A549 treated with dexamethasone at 1 μM for 4 hours (cell line): ENCODE measurements at places on chromosomes 7 and 10. TPM values are rescaled to one million over a fixed set of nuclear protein-coding genes. Genes with fewer than 3 reads are reported as not detected.

Gene GIMAP7
- not detected in 5 replicates for total RNA-seq

Gene FOXI2
- total RNA-seq: not detected in 5 replicates

Gene TRIL
- not detected in 5 replicates for total RNA-seq

Gene SNX13
- 16.7 to 24.1 TPM (median 21.1 TPM) in 5 replicates for total RNA-seq

Gene GJD4
- 0.05 to 0.06 TPM in 2 of 5 replicates, not detected in the others for total RNA-seq

Gene NUPR2
- not detected in 5 replicates for total RNA-seq

Gene CPEB3
- 0.30 to 0.51 TPM (median 0.34 TPM) in 5 replicates for total RNA-seq

Gene RSU1
- total RNA-seq: 83.8 to 100.0 TPM (median 93.8 TPM) in 5 replicates

Gene ASIC3
- 3.9 to 11.3 TPM (median 9.0 TPM) in 5 replicates for total RNA-seq

Gene RAPGEF5
- total RNA-seq: 0.14 to 0.29 TPM (median 0.17 TPM) in 5 replicates

Gene SLC39A12
- total RNA-seq: not detected in 5 replicates

Gene HECW1
- 15.9 to 20.5 TPM (median 19.2 TPM) in 5 replicates for total RNA-seq

Gene CPED1
- not detected in 5 replicates for total RNA-seq

Gene CRYGN
- total RNA-seq: not detected in 5 replicates

Gene ADAM22
- total RNA-seq: 0.17 to 0.47 TPM (median 0.32 TPM) in 5 replicates

Gene ARHGAP19
- 4.5 to 6.2 TPM (median 5.2 TPM) in 5 replicates for total RNA-seq

Gene FEZF1
- total RNA-seq: not detected in 5 replicates

Gene ACSM6
- 0.06 TPM in 1 of 5 replicates, not detected in the others for total RNA-seq

Gene NEUROG3
- not detected in 5 replicates for total RNA-seq

Gene CALCR
- total RNA-seq: 0.05 to 0.08 TPM (median 0.06 TPM) in 3 of 5 replicates, not detected in the others

Gene ACTR1A
- total RNA-seq: 87.6 to 99.5 TPM (median 95.9 TPM) in 5 replicates

Gene GIMAP2
- total RNA-seq: not detected in 5 replicates

Gene ERVW-1
- 0.04 TPM in 2 of 5 replicates, not detected in the others for total RNA-seq

Gene THSD7A
- 1.8 to 4.0 TPM (median 2.3 TPM) in 5 replicates for total RNA-seq

Gene GPR146
- total RNA-seq: 0.79 to 2.0 TPM (median 1.6 TPM) in 5 replicates

Gene IKZF1
- total RNA-seq: not detected in 5 replicates

Gene CLCN1
- 0.03 to 0.06 TPM (median 0.05 TPM) in 3 of 5 replicates, not detected in the others for total RNA-seq

Gene CXCL12
- total RNA-seq: 0.03 to 0.22 TPM (median 0.14 TPM) in 5 replicates

Gene CACNB2
- not detected in 5 replicates for total RNA-seq

Gene KIF11
- 33.3 to 44.4 TPM (median 37.3 TPM) in 5 replicates for total RNA-seq

Gene FLNC
- total RNA-seq: 2.9 to 6.0 TPM (median 3.9 TPM) in 5 replicates
